ENCODE measurements at places on chromosomes 5 and 9.

DNA sequence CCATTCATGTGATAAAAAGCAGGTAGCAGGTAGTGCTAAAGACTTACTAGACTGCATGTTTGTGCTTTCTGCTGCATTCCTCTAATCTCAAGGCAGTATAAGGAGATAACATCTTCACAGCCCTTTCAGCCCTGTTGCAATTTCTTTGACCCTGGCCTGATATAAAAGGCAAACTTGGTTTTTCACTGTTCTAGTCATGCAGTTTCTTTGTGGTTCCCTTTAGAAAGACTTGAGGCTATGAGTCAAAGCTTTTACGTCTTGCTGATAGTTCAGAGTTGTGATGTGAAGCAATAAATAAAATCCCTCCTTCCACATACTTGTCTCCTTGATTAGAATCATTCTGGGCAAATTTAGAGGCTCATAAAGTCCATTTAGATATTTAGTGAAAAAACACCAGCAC, 88.6 kb upstream of the CDKN2B start:
- DNase-seq = no peak

- DNase-seq = peak; percentile 13
Measured at GRCh38 chr9:2934883-2935282, 91.0 kb upstream of the PUM3 start.

- no peak for DNase-seq
Measured at GRCh38 chr9:137487454-137488326, 28.6 kb upstream of the NSMF start.

- no peak for DNase-seq
Measured at GRCh38 chr9:133957328-133957727, 34.8 kb downstream of the VAV2 start.

GRCh38 chr5:160496334-160496733, 74.7 kb downstream of the PTTG1 start:
- no peak for DNase-seq

DNA sequence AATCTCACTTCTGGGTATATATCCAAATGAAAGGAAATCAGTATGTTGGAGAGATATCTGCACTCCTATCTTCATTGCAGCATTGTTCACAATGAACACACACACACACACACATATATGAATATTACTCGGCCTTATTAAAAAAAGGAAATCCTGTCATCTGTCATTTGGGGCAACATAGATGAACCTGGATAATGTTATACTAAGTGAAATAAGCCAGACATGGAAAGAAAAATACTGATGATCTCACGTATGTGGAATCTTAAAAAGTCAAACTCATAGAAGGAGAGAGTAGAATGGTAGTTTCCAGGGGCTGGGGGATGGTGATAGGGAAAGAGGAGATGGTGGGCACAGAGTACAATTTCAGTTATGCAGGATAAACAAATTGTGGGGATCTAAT, 100.3 kb downstream of the EMB start:
- no peak for DNase-seq

GRCh38 chr9:77599492-77599891, 48.6 kb downstream of the GNA14 start:
- DNase-seq = no peak

GRCh38 chr9:13432904-13433303, 153.4 kb upstream of the MPDZ start:
- no peak for DNase-seq

DNA sequence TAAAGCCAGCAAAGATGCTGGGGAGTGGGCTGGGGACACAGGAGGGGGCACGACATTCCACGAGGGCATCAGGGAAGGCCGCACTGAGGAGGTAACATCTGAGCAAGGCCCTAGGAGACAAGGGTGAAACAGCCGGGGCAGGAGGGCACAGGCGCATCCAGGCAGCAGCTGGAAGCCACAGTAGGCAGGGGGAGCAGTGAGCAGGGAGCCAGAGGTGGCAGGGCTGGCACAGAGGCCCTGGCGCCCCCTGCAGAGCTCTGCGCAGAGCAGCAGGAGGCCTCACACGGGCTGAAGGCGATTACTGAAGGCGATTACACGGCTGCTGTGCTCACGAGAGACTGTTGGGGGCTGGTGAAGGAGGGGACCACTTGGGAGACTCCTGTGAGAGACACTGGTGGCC, 15.4 kb downstream of the LMAN2 start:
- DNase-seq = no peak

- no peak for DNase-seq
Measured at GRCh38 chr5:56638768-56639238, 176.5 kb upstream of the MAP3K1 start.

- no peak for DNase-seq
Measured at GRCh38 chr5:82448374-82448773, 170.2 kb upstream of the RPS23 start.

GRCh38 chr9:90726215-90726614, 75.4 kb upstream of the SYK start:
- DNase-seq = no peak

GRCh38 chr5:67301285-67301903, 104.8 kb upstream of the CD180 start:
- peak; percentile 91 for DNase-seq

GRCh38 chr9:3976865-3977613, 322.8 kb downstream of the GLIS3 start:
- no peak for DNase-seq

- DNase-seq = no peak
Measured at GRCh38 chr9:37248651-37249163, 128.3 kb downstream of the ZCCHC7 start.

GRCh38 chr9:99497641-99498040, 275.6 kb downstream of the SEC61B start:
- no peak for DNase-seq

GRCh38 chr5:60463179-60463868, 236.6 kb downstream of the DEPDC1B start:
- DNase-seq = no peak

DNA sequence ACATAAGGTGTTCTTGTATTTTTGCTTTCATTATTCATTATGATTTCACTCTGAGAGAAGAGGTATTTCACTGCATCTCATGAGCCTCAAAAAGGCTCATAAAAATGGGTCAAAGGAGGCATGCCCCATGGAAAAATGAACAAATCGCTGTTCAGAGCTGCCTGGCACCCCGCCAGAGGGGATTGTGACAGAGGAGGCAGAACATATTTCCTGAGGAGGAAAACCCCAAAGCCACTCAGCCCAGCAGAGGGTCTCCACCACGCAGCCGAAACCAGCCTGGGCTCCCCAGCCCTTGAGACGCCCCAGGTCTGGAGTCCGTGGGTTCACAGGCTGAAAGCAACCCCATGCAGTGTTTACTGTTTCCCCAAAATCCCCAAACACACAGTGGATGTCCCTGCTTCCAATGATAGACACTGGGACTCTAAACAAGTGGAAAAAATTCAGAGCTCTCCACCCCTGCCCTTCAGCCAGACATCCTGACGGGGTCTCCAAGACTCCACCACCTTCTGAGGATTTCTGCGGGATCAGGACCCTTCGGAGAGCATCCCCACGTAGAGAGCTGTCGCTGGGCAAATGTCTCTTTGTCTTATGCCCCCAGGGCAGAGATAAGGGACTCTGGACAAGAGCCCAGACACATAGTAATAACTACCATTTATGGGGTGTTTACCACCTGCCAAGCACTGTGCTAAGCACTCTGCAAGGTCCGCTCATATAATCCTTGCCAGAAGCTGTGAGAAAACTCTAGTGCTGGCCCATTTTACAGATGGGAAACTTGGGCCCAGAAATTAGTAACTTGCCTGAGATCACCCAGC, 122.3 kb downstream of the PAX5 start:
- no peak for DNase-seq

GRCh38 chr5:36585701-36586100, 20.7 kb upstream of the SLC1A3 start:
- no peak for DNase-seq

GRCh38 chr5:2011481-2012411, 129.0 kb upstream of the IRX4 start:
- DNase-seq = no peak

- DNase-seq = peak; percentile 56
Measured at GRCh38 chr9:108978205-108978604, 35.1 kb downstream of the CTNNAL1 start.

GRCh38 chr5:61137835-61138234, 24.4 kb downstream of the SMIM15 start:
- DNase-seq = no peak

- DNase-seq = peak; percentile 27
Measured at GRCh38 chr9:136851941-136852663, at the start of gene MAMDC4. Gene MAMDC4, plus strand, starts transcription at chr9:136852346. Its CDS starts 71 bp downstream, at chr9:136852417.

DNA sequence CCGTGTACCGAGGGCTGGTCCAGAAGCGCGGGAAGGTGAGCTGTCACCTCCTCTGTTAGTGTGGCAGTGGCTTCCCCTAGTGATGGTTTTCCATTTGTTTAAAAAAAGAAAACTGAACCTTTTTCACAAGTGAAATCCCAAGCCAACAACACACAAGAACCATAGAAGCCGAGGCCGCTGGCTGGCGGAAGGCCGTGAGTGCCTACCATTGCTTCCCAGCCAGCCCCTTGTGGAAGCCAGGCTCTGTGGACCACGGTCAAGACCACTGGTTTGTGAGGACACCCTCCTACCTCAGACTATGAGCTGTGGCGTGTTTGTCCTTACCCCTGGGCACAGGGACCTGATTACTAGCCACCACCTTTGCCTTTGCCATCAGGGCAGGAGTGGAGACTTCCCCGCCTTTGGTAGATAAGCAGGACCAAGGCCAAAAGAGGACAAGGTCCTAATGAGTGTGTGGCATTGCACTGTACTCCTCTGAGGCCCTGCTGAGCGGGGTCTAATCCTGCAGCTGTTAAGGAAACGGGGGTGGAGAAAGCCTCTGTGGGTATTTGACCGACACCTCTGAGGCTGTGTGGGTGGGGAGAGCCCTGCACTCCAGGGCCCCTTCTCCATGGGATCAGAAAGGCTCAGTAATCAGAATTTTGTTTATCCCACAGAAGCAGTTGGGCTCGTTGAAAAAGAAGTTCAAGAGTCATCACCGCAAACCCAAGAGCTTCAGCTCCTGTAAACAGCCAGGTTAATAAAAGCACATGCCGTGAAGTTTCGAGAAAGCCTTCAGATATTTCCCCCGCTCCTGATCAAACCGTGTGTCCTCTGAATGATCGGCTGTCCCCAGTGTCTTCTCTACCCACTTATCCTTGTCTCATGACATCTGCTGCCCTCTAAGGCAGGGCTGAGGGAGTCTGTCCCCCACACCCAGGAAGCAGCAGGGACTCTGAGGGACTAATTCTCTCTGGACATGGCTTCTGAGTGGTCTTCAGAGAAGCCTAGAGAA, 4.3 kb downstream of the SURF2 start:
- no peak for DNase-seq

DNA sequence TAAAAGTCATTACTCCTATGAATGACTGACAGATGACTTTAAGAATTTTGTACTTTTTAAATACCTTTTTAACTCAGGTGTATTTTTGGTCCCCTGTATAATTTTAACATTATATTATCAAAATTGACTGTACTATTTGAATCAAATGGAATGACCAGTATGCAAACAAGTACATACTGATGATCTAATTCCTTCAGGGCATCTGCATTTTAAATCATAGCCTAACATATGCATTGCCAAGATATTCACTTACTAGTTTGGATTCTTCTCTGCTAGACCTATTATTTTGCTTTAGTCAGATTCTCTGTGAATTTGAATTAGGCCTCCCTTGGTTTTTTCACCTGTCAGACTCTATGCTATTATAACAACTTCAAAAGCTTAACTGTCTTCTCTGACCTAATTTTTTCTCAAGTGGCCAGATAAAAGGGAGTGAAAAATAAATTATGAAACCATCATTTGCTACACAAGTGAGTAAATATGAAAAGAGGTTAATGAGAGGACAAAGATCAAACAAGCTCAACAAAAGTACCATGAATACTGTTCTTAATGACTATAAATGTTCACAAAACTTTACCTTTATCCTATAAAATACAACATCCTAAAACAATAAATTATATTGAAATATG, 1505.2 kb upstream of the CDH9 start:
- DNase-seq = no peak
